ENCODE measurements at places on chromosomes 5 and 9. TPM values are rescaled to one million over a fixed set of nuclear protein-coding genes. Genes with fewer than 3 reads are reported as not detected.
A peak's percentile ranks its signal among the peaks of the same experiment; 100 is the strongest.

PTGER4 gene
- 13.9 TPM for total RNA-seq

TAF1L gene
- 0.06 TPM for total RNA-seq

GRCh38 chr9:97940233-97940632 lies 2.3 kb upstream of the HEMGN start:
- DNase-seq: no peak

- peak; percentile 36 for DNase-seq
These were observed 118.4 kb upstream of the PRSS3 start for GRCh38 chr9:33676746-33677505.

DNA sequence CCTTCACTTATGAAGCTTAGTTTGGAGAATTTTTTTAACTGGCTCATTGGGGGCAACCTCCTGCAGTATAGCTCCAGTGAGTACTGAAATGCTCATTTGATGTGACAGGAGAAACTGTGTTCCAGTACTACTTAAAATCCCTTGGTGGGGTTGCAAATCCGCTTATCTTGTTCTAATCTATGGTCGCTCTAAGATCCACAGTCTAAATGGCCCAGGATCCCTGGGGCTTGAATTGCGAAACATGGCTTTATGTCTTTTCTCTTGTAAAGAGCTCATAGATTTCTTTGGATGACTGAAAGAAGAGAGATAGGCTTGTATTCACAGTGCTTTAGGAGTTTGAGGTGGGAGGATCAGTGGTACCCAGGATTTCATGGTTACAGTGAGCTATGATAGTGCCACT lies 52.7 kb downstream of the ADAMTSL1 start:
- DNase-seq: no peak

- DNase-seq: no peak
These were observed 265.5 kb downstream of the CWC27 start for GRCh38 chr5:65034029-65034812.

GRCh38 chr9:100307080-100307479 lies 45.7 kb downstream of the TEX10 start:
- DNase-seq: no peak

GRCh38 chr9:4717815-4718214 lies 23.2 kb downstream of the AK3 start:
- DNase-seq: no peak
